Stimulated activated CD8-positive, alpha-beta memory T cell treated with anti-CD3 and anti-CD28 coated beads, Interleukin-4, amount 100 ng/mL, for 4 hours (primary cell): ENCODE measurements at places on chromosomes 11 and 22.

- DNase-seq = no peak
Observed at GRCh38 chr11:94068764-94069163, 47.6 kb downstream of the HEPHL1 start.

DNA sequence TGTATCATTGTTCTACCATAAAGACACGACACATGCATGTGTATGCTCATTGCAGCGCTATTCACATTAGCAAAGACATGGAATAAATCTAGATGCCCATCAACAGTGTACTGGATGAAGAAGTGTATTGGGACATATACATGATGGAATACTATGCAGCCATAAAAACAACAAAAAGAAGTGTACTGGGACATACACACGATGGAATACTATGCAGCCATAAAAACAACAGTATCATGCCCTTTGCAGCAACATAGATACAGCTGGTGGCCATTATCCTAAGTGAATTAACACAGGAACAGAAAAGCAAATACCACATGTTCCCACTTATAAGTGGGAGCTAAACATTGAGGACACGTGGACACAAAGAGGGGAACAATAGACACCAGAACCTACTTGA is 22.7 kb downstream of the ARL14EP start:
- DNase-seq = no peak

- no peak for DNase-seq
Observed at GRCh38 chr11:44304091-44305025, 5.6 kb downstream of the ALX4 start.

- DNase-seq = no peak
Observed at GRCh38 chr22:27215871-27216270, 558.5 kb downstream of the MIAT start.

DNA sequence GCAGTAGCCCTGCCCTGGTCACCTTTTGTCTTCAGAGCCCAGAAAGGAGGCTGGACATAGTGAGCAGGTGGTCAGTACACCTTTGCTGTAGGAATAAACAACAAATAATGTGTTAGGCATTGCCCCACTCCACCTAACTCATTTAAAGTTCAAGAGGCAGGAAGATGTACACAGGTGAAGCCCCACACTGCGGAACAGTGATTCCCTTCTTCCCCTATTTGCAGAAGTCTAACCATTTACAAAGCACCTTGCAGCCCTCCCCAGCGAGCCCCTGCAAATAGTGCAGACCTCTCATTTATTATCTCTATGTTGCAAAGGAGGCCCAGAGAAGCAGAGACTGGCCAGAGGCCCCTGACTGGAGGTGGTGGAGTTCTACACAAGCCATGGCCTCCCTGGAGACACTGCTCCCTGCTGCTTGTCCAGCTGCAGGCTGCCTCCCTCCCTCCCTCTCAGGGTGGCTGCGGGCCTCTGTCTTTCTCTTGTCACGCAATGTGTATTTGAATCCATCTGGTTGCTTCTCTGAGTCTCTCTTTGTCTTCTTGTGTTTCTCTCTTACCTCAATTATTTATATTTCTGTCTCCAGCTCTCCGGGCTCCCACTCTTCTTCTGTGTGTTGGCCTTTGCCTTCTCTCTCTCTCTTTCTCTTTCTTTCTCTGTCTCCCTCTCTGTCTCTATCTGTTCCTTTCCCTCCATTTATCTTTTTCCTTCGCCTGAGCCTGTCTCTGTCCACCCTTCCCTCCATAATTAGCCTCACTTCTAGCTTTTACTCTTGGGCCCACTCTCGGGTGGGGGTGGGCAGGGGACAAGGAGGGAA is 59.1 kb upstream of the PRDM11 start:
- DNase-seq = no peak

DNA sequence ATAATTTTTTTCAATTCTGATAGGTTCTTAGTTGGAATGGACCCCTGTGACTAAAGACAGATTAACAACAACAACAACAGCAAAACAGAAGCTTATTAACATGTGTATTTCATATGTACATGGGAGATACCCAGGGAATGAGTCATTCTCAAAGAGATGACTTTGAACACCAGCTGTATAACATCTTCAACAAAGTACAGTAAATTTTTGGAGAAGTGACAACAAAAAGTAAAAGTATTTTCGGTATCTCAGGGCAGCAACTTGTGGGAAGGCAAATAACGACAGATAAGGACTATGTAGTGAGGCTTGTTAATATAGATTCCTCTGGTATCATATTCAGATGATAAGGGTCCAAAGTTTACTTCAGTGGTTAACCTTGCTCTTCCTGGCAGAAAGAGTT is 573.4 kb upstream of the RAG2 start:
- no peak for DNase-seq

DNA sequence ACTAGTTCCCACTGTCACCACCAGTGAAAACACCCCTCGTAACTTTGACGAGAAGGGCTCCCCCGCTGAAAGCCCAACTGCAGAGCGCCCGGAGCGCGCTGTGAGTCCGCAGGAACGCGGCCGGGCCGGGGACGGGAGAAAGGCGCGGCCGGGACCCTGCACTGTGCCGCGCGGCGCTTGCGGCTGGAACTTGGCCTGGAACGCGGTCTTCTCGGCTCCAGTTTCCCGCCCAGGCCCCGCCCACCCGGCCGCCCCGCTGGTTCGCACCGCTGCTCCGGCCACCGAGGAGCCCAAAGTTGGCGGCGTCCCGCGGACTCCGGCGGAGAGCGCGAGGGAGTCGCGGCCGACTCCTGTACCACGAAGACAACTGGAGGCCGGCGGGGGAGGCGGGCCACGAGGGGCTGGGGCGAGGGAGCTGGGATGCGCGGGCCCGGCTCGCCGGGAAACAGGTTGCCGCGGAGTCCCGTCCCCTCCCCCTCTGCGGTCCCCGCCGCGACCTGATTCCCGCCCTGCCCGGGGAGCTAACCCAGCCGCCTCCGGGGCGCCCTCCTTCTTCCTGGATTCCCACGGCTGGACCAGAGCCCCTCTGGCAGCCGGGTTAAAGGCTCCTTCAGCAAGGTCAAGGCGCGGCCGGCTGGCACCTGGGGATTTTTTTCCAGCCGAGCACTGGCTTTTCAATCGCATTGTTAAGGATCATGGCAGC is 3.4 kb downstream of the TENM4 start:
- DNase-seq = no peak

GRCh38 chr11:73931039-73931645 is 19.7 kb upstream of the DNAJB13 start:
- DNase-seq = no peak

DNA sequence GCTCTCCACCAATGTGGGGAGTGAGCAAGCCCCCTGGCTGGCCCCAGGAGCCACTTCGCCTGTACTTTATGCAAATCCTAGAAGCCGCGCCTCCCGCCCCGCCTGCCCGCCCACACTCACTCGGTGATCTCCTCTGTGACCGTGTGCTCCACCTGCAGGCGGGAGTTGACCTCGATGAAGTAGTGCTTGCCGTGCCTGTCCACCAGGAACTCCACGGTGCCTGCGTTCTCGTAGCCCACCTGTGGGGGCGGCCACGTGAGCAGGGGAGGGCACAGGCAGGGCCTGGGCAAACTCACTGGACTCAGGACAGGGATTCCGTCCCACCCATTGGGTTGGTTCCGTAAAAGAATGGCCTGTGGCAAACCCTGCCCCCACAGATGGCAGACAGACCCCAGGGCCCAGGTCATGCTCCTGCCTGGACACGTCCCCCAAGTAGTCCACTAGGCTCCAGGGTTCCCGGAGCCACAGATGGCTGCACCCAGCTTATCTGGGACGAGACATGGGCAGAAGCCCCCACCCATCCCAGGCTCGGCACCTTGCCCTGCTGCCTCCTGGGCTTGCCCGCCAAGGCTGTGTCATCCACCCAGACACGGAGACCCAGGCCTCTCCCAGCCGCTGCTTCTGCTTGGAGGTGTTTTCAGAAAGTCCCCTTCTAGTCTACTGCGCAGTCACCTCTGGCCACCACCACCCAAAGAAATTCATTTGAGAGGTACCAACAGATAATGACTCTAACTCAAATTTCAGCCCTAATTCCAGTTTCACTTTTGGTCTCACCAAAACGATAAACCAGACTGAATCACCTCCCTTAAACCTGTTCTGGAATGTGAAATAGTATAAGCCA is 12.1 kb downstream of the LRFN4 start:
- DNase-seq = peak; percentile 58

DNA sequence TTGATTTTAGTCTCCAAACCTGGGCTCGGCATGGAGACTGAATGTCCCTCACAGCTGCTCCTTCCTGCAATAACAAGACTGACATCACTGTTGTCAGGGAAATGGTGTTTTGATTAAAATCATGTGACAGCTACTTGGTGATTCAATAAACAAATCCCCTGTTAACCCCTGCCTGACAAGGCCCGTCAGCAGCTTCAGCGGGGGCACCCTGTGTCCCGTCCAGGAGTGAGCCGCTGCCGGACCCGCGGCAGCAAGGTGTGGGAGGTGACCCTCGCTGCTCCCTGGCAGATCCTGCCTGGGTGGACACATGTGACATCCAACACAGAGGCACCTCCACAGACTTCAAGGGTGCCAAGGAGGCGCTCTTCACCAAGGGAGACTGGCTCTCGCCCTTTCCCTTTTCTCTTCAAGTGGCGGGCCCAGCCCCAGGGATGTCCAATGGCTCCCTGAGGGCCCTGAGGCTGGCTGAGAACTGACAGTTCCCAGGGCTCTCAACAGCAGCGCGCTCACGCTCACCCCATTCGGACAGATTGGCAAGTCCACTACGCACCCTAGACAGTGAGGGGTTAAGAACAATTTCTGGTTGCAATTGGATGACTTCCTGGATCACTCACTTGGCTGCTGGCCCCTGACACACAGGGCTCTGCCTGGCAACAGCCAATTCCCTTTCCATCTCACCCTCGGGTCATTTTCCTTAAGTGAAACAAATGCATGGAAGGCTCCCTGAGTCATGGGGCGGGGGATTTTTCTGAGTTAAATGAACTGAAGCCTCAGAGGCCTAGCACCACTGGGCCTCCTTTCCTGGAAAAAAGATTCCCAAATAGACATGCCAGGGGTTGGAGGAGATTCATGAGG is 30.7 kb downstream of the PPP2R1B start:
- DNase-seq = no peak

- no peak for DNase-seq
Observed at GRCh38 chr11:130139401-130139800, 20.2 kb upstream of the ST14 start.

- DNase-seq = no peak
Observed at GRCh38 chr11:86416494-86416893, 41.8 kb downstream of the CCDC81 start.
